ENCODE measurements at places on chromosomes 7 and 10.

- H3K27ac ChIP-seq = peak overlapping the region; percentile 87
- DNase-seq = no peak
- H3K27me3 ChIP-seq = peaks cover 9% of the 10 kb centered on the region
Measured at GRCh38 chr7:150976529-150977381, 1.4 kb downstream of the KCNH2 start.

DNA sequence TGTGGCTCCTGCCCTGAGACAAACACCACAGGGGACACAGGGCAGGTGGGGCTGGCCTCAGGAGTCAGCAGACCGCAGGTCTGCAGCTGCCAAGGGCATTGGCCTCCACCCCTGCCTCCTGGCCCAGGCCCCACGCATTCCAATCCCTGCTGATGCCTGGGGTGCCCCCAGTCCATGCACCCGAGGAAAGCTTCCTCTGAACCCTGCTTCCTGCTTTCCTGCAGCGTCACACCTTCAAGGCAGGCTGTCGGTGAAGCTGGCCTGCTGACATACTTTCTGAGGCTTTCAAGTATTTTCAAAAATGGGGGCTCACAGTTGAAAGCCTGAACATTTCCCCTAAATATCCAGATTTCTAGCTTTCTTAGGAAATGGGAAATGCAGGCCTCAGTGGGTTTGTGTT lies 22.5 kb upstream of the ANTXRL start:
- DNase-seq = peak; percentile 81
- H3K4me3 ChIP-seq = no peak overlapping the region
- no peaks in the 10 kb centered on the region for H3K36me3 ChIP-seq
- H3K27ac ChIP-seq = no peak overlapping the region
- H3K4me1 ChIP-seq = no peaks in the 10 kb centered on the region
- no peaks in the 10 kb centered on the region for H3K27me3 ChIP-seq

GRCh38 chr7:18974803-18975202 lies 142.6 kb downstream of the TWIST1 start:
- no peaks in the 10 kb centered on the region for H3K36me3 ChIP-seq
- no peak overlapping the region for H3K4me3 ChIP-seq
- peaks cover 19% of the 10 kb centered on the region for H3K4me1 ChIP-seq
- no peaks in the 10 kb centered on the region for H3K27me3 ChIP-seq
- no peak overlapping the region for H3K27ac ChIP-seq

DNA sequence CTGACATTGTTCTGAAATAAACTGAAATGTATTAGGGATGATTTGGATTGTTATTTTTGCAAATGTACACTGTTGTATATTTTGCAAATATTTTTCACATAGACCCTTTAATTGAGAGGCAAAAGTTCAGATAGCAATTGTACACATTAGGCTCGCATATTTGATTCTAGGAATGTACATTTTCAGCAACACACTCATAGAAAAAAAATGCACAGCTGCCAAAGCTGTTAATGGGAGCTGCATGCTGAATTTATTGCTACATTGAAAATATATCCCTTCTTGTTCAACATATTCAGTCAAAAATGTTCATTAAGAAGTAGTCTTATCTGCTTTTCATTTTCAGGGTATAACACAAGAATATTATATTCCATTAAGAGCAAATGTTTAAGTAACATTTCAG lies 512.9 kb downstream of the ATRNL1 start:
- no peak overlapping the region for H3K4me3 ChIP-seq
- DNase-seq = no peak
- no peaks in the 10 kb centered on the region for H3K27me3 ChIP-seq
- no peaks in the 10 kb centered on the region for H3K4me1 ChIP-seq
- no peaks in the 10 kb centered on the region for H3K36me3 ChIP-seq

- no peaks in the 10 kb centered on the region for H3K27me3 ChIP-seq
- H3K36me3 ChIP-seq = no peaks in the 10 kb centered on the region
- no peak overlapping the region for H3K27ac ChIP-seq
- peak; percentile 90 for DNase-seq
- peaks cover 10% of the 10 kb centered on the region for H3K4me1 ChIP-seq
Measured at GRCh38 chr10:44051584-44052385, 333.1 kb downstream of the CXCL12 start.

GRCh38 chr7:139797607-139798006 lies 19.8 kb upstream of the HIPK2 start:
- H3K4me3 ChIP-seq = no peak overlapping the region
- no peak overlapping the region for H3K27ac ChIP-seq
- no peaks in the 10 kb centered on the region for H3K27me3 ChIP-seq
- DNase-seq = no peak
